ENCODE measurements at places on chromosomes 7 and 10.

- peaks cover 16% of the 10 kb centered on the region for H3K4me1 ChIP-seq
- no peak for DNase-seq
- no peak overlapping the region for H3K27ac ChIP-seq
- H3K27me3 ChIP-seq = peaks cover 48% of the 10 kb centered on the region
These were observed 7.4 kb upstream of the KAZALD1 start for GRCh38 chr10:101054351-101054750.

GRCh38 chr7:71016401-71016800 is 115.5 kb upstream of the GALNT17 start:
- no peak for DNase-seq
- peaks cover 22% of the 10 kb centered on the region for H3K27me3 ChIP-seq
- H3K36me3 ChIP-seq = no peaks in the 10 kb centered on the region
- no peak overlapping the region for H3K4me3 ChIP-seq

DNA sequence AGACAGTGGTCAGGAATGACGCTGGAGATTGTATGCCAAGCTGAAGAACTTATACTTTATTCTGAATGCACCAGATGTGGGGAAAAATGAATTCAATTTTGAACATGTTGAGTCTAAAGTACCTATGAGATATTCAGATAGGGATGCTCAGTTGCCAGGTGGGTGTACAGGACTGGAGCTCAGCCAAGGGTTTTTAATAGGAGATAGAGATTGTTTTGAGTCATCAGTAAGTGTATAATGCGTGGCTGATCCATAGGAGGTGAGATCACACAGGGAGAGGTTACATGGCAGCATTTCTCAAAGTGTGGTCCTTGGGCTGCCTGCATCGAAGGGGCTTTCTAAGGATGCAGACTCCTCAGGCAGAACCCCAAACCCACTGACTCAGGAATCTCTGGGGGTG is 6.8 kb upstream of the HIPK2 start:
- no peak overlapping the region for H3K27ac ChIP-seq
- H3K36me3 ChIP-seq = peaks cover 4% of the 10 kb centered on the region
- H3K27me3 ChIP-seq = peaks cover 14% of the 10 kb centered on the region
- DNase-seq = no peak
- H3K4me1 ChIP-seq = peaks cover 4% of the 10 kb centered on the region

GRCh38 chr10:59079386-59080226 is 96.8 kb upstream of the PHYHIPL start:
- H3K4me1 ChIP-seq = no peaks in the 10 kb centered on the region
- no peak overlapping the region for H3K27ac ChIP-seq
- H3K4me3 ChIP-seq = no peak overlapping the region
- H3K27me3 ChIP-seq = peaks cover 6% of the 10 kb centered on the region
- H3K36me3 ChIP-seq = no peaks in the 10 kb centered on the region

DNA sequence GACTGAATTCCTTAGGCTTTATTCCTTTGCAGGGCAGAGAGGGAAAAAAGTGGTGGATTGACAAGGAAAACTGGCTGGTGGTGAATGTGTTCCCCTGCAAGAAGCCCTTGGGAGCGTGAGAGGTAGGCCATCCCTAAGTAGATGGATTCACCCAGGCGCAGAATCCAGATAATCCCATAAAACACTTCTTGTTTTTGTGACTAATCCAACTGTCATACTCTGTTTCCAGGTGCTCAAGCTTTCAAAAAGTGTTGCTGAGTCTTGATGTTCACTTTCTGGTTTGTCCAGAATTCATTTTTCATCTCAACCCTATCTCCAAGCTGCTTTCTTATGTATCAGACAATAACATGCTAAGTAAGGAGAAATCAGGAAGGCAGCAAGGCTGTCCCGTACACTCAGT is 250.8 kb upstream of the HABP2 start:
- DNase-seq = no peak
- peaks cover 9% of the 10 kb centered on the region for H3K4me1 ChIP-seq
- peaks cover 11% of the 10 kb centered on the region for H3K27me3 ChIP-seq
- H3K4me3 ChIP-seq = no peak overlapping the region
- no peaks in the 10 kb centered on the region for H3K36me3 ChIP-seq
- no peak overlapping the region for H3K27ac ChIP-seq

- H3K27ac ChIP-seq = no peak overlapping the region
- H3K4me3 ChIP-seq = no peak overlapping the region
- DNase-seq = no peak
- peaks cover 14% of the 10 kb centered on the region for H3K36me3 ChIP-seq
- peaks cover 7% of the 10 kb centered on the region for H3K27me3 ChIP-seq
These were observed 47.1 kb downstream of the VSTM4 start for GRCh38 chr10:49068209-49068608.

DNA sequence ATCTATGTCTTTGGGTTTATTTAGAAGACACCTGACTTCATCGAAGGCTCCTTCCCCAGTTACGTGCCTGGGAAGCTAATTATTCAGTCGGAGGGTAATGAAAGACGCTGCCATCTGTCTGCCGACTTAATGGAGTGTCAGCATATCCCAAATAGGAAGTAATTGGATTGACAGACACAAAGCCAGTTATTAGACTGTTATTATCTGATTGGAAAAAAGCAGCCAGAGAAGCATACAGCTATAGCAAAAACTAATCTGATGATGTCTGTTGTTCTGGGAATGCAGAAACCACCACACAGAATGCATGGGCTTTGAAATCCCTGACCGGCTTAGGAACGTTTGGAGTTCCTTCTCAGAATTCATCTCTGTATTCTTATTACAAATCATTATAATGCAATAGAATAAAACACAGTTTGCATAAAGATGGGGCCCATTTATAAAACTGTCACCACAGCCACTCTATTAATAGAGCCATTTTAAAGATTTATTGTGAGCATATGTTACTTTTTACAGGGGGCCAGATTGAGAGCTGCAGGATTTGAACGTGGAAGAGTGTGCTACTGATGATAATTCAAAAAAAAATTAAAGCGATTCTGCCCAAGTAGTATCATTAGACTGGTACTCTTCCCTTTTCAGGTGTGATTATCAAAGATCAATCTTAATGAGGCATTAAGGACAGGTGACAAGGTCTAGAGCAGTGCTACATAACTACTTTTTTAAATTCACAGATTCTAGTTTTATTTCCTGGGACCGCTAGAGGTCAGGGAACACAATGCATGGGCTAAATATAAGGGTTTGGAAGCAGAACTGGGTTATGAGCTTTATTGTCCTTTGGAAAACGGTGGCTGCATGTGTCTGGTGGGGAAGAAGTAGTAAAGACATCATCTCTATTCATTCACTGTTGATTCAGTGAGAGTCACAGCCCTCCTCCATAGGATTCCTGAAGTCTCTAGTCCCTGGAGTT is 330.1 kb upstream of the LRGUK start:
- H3K36me3 ChIP-seq = no peaks in the 10 kb centered on the region
- H3K27ac ChIP-seq = peak overlapping the region; percentile 54
- H3K4me1 ChIP-seq = peaks cover 15% of the 10 kb centered on the region
- no peak for DNase-seq

DNA sequence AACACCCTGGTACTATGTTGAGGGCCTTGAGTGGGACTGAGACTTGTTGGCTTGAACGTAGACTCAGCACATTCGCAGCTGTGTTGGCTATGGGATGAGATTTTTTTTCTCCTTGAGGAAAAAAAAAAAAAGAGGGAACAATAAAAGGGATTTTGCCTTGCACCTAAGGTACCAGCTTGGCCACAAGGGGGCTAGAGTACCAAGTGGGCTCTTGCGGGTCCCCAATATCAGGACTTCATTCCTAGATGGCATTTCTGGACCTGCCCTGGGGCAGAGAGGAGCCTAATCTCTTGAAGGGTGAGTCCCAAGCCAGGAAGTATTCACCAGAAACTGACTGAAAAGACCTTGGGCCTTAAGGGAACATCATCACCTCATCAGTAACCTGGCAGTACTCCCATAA is 1083.6 kb upstream of the PHF14 start:
- H3K27ac ChIP-seq = no peak overlapping the region
- no peaks in the 10 kb centered on the region for H3K36me3 ChIP-seq
- no peak overlapping the region for H3K4me3 ChIP-seq

DNA sequence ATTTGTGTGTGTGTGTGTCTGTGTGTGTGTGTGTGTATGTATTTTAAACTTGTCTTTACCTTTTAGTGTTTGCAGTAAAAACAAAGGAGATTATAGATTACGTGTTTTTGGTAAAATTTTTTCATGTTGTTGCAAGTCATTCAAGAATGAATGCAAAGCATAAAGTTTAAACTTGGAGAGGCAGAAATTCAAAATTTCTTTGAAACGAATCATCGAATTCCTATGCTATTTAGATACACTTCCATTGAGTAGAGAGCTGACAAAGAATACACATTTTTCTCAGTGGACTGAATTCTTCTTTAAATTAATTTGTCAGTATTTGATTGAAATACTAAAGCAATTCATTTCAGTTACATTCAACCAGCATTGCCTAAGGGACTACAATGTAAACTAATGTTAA is 66.0 kb upstream of the HDAC9 start:
- H3K27me3 ChIP-seq = peaks cover 6% of the 10 kb centered on the region
- peaks cover 39% of the 10 kb centered on the region for H3K4me1 ChIP-seq
- no peak for DNase-seq

DNA sequence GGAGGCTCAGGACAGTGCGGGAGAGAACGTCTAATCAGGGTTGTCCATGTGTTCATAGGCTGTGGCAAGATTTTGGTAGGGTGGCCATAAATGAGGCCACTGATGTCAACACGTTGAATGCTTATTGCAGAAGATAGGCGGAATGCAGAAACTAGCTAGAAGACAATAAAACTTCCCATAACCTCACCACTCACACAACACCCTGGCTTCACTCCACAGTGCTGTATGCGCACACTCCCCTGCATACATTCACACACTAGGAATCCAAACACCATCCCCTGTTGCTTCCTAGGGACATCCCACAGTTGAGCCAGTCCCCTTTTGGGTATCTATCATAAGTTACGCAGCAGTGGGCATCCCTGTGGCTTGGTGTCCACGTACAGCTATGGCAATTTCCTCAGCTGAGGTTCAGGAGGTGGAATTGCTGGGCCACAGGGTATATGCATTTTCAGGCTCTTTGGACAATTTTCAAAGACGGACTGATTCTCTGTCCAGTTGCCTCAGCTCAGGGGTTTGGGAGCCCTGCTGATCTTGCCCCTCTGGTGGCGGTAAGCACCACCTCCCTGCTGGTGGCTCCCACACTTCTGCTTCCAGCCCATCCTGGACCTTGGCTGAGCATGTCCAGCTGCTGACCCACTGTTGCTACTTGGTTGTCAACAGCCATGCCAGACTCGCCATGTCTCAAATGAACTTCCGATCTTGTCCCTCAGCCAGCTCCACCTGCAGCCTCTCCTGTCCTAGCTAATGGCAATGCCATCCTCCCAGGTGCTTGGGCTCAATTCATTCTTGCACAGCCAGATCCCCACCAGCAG is 36.4 kb downstream of the CDH23 start:
- peaks cover 15% of the 10 kb centered on the region for H3K4me1 ChIP-seq
- H3K36me3 ChIP-seq = no peaks in the 10 kb centered on the region

DNA sequence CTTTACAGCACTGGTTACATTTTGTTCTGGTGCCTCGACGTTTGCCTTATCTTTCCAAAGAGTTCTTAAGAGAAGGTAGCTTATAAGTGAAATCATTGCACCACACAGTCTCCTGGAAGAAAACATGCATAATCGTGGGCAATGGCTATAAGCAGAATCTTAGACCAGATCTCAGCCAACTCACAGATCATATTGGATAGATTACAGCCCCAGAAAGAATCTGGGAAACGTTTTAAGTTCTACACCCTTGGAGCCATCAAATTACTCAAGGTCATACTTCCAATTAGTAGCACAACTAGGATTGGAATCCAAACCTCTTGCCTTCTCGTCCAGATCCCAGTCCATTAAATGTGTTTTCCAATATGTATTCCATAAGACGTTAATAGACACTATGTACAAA is 8.8 kb upstream of the PDCD4 start:
- no peaks in the 10 kb centered on the region for H3K36me3 ChIP-seq
- DNase-seq = no peak
- peaks cover 3% of the 10 kb centered on the region for H3K27me3 ChIP-seq
- H3K4me3 ChIP-seq = no peak overlapping the region

GRCh38 chr7:111006691-111007090 is 84.2 kb upstream of the LRRN3 start:
- no peaks in the 10 kb centered on the region for H3K27me3 ChIP-seq
- H3K4me3 ChIP-seq = no peak overlapping the region
- H3K27ac ChIP-seq = no peak overlapping the region

DNA sequence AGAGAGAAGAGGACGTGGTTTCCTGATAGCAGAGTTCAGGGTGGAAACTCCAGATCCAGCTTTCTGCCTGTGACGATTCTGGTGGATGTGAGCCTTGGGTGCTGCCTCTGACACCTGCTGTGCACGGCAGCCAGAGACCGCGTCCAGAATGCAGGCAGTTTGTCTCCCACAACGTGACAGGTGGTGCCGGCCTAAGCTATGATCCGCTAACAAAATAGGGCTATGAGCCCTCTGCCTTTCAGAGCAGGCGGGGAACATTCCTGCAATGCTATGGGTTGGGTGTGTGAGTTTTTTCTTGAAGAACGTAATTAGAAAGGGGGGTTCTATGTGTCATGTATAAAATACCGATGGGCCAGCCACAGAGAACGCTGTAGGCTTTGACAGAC is 297.3 kb upstream of the PRKCQ start:
- H3K27ac ChIP-seq = peak overlapping the region; percentile 98
- no peaks in the 10 kb centered on the region for H3K36me3 ChIP-seq
- H3K4me1 ChIP-seq = peaks cover 49% of the 10 kb centered on the region
- DNase-seq = peak; percentile 44
- H3K4me3 ChIP-seq = peak overlapping the region; percentile 14

GRCh38 chr10:56874950-56875349 is 513.9 kb upstream of the ZWINT start:
- no peak overlapping the region for H3K27ac ChIP-seq
- no peaks in the 10 kb centered on the region for H3K36me3 ChIP-seq
- no peak for DNase-seq
- peaks cover 7% of the 10 kb centered on the region for H3K4me1 ChIP-seq
- H3K4me3 ChIP-seq = no peak overlapping the region
- no peaks in the 10 kb centered on the region for H3K27me3 ChIP-seq

DNA sequence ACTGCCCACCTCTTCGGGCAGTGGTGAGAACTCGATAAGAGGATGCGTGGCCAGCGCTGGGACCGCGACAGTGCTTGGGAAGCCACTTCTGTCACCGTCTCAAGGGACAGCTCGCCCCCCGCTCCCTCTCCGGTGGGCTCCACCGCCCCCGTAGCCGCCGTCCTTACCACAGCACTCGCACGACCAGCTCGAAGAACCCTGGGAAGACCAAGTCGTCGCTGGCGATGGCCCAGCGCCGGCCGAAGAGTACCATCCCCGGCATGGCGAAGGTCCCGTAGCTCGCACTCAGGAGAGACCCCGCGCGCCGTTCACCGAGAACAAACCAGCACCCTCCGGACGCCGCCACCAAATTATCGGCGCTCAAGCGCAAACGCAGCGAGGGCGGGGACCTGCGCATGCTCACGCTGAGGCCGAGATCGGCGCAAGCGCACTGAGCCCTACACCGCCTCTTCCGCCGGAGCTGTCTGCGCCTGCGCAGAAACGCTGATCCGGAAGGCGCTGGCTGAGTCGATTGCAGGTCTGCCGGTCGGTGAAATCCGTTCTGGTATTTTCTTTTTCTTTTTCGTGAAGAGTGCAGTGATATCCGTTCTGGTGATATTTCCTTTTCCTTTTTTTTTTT is at the start of gene DAGLB:
TSS of gene DAGLB (minus strand) at position 374 of the 619 bp plus-strand sequence. CDS start at position 262, 112 bp downstream.
- peaks cover 19% of the 10 kb centered on the region for H3K4me1 ChIP-seq
- peak within 1 kb of the TSS; percentile 90 for H3K27ac ChIP-seq
- H3K36me3 ChIP-seq = peaks cover 30% of the 10 kb centered on the region
- no peaks in the 10 kb centered on the region for H3K27me3 ChIP-seq
- peak; percentile 98 for DNase-seq

Data from nephron progenitor cell (in vitro differentiated cells).